Putamen (tissue), 1 donor: ENCODE measurements at places on chromosomes 3 and 15.

- no peak for DNase-seq
Measured at GRCh38 chr3:152760591-152760990, 74.3 kb upstream of the P2RY1 start.

DNA sequence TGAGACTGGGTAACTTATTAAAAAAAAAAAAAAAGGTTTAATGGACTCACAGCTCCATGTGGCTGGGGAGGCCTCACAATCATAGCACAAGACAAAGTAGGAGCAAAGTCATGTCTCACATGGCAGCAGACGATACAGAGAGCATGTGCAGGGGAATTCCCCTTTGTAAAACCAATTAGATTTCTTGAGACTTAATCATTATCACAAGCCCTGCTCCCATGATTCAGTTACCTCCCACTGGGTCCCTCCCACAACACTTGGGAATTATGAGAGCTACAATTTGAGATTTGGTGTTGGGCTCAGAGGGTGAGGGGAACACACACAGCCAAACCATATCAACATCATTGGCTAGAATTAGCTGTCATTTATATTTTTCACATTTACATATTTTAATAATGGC is 221.0 kb downstream of the RSRC1 start:
- no peak for DNase-seq

DNA sequence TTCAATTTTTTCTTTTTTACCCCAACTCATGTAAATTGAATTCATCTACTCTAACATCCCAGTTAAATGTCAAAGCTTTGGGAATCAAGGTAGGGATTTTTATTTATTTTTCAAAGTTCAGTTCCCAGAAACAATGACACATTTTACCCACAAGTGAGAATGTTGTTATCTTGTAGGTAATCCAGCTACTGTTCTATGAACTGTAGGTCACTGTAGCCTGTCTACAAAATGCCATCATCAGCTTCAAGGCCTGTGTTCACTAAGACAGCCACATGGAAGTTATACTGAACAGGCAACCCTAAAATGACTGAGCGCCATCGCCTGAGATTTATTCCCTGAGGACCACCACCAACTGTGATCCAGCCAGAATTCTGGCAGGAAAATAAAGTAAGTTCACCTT is 219.7 kb downstream of the FHIT start:
- no peak for DNase-seq

DNA sequence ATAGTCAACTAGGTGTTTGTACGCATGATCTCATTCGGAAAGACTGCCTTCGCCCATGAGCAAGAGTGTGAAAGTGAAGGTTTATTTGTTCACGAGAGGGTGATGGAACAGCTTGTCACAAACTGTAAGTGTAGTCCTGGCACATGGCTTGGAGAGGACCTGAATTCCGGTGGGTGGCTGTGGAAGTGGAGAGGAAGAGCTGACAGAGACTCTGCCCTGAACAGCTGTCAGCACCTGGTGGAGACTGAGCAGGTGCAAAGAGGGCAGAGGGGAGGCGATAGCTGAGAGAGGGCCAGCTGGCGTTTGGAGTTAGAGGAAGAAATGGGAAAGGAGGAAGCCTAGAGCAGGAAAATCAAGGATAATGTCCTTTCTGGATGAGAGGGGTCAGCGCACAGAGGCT is 155.7 kb downstream of the EEFSEC start:
- DNase-seq: no peak

GRCh38 chr15:57927091-57927631 is 138.3 kb downstream of the ALDH1A2 start:
- no peak for DNase-seq

GRCh38 chr3:160061525-160061924 is 72.9 kb downstream of the IL12A start:
- DNase-seq: no peak

DNA sequence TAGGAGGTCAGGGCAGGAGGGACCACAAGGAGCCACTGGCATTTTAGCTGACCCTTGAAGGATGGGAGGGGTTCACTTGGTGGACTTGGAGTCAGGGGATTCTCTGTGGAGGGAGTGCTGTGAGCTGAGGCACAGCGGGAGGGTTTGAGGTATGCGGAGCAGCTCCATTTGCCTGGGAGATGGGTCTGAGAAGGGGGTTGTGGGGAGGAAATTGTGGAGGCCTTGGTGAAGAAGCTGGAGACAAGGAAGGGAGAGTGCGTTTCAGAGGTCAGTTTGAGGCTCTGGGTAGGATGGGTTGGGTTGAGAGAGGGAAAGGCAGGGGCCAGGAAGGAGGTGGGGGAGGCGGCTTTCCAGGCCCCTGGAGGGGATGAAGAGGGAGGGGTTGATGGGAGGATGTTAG is 20.2 kb downstream of the PLEKHO2 start:
- DNase-seq: no peak

GRCh38 chr3:123733805-123734526 is 149.1 kb upstream of the HACD2 start:
- no peak for DNase-seq

DNA sequence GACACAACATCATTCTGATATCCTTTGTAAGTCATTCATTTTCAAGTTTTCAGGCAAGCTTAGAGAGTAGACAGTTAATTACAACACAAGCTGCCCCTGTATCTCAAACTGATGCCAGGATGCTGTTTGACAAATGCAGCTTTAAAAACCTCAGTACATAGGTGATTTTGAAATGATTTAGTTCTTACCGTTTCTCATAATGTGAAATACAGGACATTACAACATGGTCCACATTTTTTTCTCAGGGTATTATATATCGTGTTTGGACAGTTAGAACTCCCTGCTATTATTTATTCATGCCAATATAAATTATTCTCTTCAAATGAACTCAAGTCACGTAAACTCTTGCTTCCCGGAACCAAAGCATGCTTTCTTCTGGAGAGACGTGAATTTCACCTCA is 1013.9 kb downstream of the EPHA3 start:
- DNase-seq: no peak

- DNase-seq: no peak
Measured at GRCh38 chr15:100196326-100197058, 145.3 kb downstream of the ADAMTS17 start.

GRCh38 chr3:183496311-183496710 is 59.2 kb downstream of the KLHL6 start:
- DNase-seq: no peak

- no peak for DNase-seq
Measured at GRCh38 chr3:197336348-197336747, 37.9 kb upstream of the DLG1 start.

GRCh38 chr3:120693439-120694171 is 11.6 kb upstream of the HGD start:
- no peak for DNase-seq

GRCh38 chr3:13686367-13687160 is 137.6 kb downstream of the FBLN2 start:
- no peak for DNase-seq

DNA sequence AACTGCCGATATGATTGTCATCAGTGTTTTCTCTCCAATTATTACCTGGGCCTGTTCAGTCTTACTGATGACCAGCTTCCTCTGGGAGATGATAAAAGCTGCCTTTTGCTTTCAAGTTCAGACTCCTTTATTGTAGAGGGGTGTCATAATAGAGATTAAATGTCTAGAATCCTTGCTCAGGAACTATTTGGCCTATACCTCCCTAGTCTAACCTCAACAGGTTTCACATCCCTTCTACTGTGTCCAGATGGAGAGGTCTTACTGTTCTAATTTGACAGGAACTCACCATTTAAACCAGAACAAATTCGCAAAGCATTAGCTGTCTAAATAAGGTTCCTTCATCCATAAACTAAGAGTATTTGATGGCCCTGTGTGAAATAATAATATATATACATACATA is 88.0 kb downstream of the BCHE start:
- DNase-seq: no peak

DNA sequence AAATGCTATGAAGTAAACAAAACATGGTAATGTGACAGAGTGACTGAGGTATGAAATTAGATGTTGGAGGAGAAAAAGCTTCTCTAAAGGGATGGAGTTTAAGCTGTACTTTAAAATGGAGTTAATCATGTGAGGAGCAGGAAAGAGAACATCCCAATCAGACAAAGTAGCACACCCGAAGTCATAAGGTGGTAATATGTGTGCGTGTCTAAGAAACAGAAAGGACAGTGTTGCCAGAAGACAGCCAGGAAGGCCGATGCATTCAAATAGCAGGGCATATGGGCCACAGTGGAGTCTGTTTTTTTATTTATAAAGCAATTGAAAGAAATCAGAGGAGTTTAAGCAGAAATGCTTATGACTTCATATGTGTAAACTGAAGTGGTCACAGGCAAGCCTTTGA is 376.3 kb downstream of the NLGN1 start:
- DNase-seq: no peak

- DNase-seq: no peak
Measured at GRCh38 chr3:11791339-11792200, 55.1 kb downstream of the TAMM41 start.

DNA sequence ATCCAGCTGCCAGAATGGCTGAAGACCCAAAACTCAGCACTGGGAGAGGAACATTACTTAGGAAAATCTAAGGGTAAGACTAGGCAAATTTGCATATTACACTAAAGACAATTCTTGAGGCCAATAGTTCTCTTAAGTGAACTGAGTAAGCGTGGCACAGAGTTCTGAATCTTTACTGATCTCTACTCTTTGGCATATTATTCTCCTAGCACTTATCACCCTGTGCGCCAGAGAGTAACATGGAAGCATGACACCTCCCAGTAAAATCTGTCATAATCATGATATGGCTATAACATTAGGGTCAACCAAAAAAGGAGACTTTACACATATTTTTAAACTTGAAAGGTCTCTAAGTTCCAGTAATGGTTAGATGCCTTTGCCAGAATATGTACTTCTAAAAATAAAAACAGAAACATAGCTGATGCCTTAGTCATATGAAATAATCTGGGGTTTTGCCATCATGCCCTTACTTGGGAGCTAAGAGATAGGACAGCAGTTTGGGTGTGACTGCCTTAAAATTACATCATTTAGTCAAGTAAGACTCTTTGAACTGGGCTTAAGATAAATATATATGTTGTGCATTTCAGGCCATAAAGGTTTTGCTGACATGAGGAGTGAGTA is 290.5 kb downstream of the PLCL2 start:
- DNase-seq: no peak

- DNase-seq: no peak
Measured at GRCh38 chr3:30655187-30655812, 48.9 kb downstream of the TGFBR2 start.

DNA sequence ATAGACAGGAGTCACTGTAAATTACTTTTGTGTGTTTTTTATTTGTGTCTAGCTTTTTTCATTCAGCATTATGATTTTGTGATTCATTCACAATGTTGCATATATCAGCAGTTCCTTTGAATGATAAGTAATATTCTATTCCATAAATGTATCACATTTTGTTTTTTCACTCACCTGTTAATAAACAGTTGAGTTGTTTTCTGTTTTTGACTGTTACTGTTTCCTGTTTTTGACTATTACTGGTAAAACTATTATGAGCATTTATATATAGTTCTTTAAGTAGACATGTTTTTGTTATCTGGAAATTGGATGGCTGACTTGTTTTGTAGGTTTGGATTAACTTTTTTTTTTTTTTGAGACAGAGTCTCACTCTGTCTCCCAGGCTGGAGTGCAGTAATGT is 138.4 kb downstream of the RSRC1 start:
- no peak for DNase-seq

DNA sequence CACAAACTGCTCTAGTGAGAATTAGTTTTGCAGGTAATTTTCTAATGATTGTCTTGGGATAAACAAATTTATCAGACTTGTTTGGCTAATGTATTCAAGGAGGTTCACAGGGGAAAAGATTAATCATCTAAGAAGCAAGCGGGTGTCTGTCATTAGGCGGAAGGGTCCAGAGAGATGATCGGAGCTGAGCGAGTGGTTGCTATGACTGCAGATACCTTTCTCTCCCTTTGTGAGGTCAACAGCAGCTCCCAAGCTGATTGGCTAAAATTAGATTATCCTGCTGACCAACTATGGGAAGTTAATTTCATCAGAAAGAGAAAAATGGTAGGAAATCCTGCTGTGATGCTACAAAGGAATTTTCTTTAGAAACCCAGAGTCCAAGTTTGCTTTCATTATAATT is 276.0 kb downstream of the SOX2 start:
- DNase-seq: no peak

DNA sequence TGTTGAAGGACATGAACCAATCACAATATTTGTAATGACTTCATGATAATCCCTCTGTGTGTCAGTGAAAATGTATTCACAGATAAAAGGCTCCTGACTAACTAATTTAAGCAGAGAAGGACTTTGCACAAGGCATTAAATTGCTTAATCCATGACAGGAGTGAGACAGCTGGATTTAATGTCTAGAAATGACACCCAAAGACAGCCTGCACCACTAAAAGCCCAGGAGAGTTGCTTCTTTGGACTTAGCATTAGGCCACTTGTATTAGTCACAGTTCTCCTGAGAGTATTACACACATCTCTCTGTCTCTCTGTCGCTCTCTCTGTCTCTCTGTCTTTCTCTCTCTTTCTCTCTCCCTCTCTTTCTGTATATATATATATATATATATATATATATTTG is 180.4 kb downstream of the GOLGA8K start:
- DNase-seq: no peak

DNA sequence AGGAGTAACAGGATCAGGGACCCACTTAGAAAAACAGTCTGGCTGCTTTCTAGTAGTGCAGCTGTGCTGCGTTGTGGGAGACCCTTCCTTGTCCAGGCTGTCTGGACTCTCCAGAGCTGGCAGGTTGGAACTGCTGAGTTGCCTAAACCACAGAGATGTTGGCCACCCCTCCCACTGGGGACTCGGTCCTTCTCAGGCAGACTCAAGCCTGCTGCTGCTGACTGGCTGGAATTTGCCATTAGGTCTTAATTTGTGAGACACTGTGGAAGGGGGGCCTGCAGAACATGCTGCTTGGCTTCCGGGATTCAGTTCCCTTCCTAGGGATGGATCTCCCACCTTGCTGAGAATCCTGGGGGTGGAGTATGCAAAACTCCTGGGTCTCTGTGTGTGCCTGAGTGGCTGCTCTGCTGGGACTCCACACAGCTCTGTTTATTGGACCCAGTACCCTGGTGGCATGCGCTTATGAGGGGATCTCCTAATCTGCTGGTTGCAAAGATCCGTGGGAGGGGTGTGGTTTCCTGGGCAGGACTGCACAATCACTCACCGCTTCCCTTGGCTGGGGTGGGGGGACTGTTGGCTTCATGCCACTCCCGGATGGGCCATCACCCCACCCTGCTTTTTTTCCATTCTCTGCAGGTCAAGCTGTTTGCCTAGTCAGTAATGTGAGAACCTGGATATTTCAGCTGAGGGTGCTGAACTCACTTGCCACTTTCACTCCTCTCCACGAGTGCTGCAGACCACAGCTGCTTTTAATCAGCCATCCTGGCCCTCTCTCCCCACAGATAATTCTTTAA is 150.5 kb downstream of the CFAP20DC start:
- no peak for DNase-seq

DNA sequence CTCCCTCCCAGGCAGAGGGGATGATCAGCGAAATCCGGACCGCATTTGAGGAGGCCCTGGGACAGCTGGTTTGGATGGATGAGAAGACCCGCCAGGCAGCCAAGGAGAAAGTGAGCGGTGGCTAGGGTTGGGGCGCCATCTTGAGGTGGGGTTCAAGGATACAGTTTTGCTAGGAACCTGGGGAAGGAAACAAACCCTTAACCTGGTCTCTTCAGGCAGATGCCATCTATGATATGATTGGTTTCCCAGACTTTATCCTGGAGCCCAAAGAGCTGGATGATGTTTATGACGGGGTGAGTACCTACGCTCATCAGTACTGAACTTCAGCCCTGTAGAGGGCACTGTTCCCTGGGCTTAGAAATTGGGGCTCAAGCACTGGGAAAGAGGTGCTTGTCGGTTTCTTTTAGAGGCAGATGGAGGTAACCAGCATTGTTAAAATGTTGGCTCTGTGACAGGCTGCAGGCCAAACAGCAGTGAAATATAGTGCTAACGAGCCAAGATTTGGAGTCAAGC is 9.6 kb upstream of the PSMD2 start:
- no peak for DNase-seq
